ENCODE measurements at places on chromosomes 4 and X. TPM values are rescaled to one million over a fixed set of nuclear protein-coding genes. Genes with fewer than 3 reads are reported as not detected.

GPR143 gene
- 0.68 TPM for total RNA-seq

PDZD4 gene
- 2.1 TPM for total RNA-seq

- H3K27ac ChIP-seq = no peak overlapping the region
- H3K4me1 ChIP-seq = no peaks in the 10 kb centered on the region
- no peak for DNase-seq
- no peaks in the 10 kb centered on the region for H3K36me3 ChIP-seq
- no peak overlapping the region for H3K4me3 ChIP-seq
Observed at GRCh38 chr4:182616476-182616875, 300.7 kb downstream of the DCTD start.

- H3K27ac ChIP-seq = no peak overlapping the region
- H3K27me3 ChIP-seq = no peaks in the 10 kb centered on the region
- no peaks in the 10 kb centered on the region for H3K36me3 ChIP-seq
- no peak overlapping the region for H3K4me3 ChIP-seq
Observed at GRCh38 chr4:16667464-16667863, 231.0 kb downstream of the LDB2 start.

GRCh38 chr4:28744066-28744465 lies 1883.4 kb downstream of the STIM2 start:
- no peaks in the 10 kb centered on the region for H3K4me1 ChIP-seq
- no peaks in the 10 kb centered on the region for H3K36me3 ChIP-seq

DNA sequence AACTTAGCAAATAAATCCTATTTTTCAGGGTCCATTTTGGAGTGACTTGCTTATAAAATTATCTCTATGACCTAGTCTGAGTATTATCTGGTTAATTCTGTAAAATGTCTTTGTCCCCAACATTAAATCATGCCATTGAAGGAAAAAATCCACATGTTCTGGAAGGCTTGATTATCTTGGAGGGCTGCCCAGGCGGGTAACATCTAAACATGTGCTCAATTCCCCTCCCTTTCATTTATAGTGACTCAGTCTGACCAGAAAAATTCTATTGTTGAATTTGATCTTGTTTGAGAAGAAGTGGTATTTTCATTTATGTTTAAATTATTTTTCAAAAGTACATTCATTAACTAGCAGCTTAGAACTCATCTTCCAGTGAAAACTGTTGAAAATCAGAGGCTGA lies 55.4 kb upstream of the SLC10A7 start:
- no peaks in the 10 kb centered on the region for H3K36me3 ChIP-seq
- no peaks in the 10 kb centered on the region for H3K27me3 ChIP-seq
- H3K27ac ChIP-seq = no peak overlapping the region
- no peak overlapping the region for H3K4me3 ChIP-seq

- no peaks in the 10 kb centered on the region for H3K36me3 ChIP-seq
- DNase-seq = no peak
- no peak overlapping the region for H3K4me3 ChIP-seq
- no peak overlapping the region for H3K27ac ChIP-seq
- no peaks in the 10 kb centered on the region for H3K4me1 ChIP-seq
Observed at GRCh38 chrX:42463706-42464490, 314.1 kb downstream of the PPP1R2C start.

- no peak for DNase-seq
- no peaks in the 10 kb centered on the region for H3K36me3 ChIP-seq
- peak overlapping the region; percentile 95 for H3K27ac ChIP-seq
- H3K4me1 ChIP-seq = peaks cover 5% of the 10 kb centered on the region
Observed at GRCh38 chrX:119870626-119871131, 854 bp downstream of the RNF113A start.

GRCh38 chrX:101040197-101040596 lies 11.7 kb downstream of the TRMT2B start:
- H3K4me1 ChIP-seq = no peaks in the 10 kb centered on the region
- H3K27ac ChIP-seq = no peak overlapping the region
- no peak overlapping the region for H3K4me3 ChIP-seq
- no peak for DNase-seq

DNA sequence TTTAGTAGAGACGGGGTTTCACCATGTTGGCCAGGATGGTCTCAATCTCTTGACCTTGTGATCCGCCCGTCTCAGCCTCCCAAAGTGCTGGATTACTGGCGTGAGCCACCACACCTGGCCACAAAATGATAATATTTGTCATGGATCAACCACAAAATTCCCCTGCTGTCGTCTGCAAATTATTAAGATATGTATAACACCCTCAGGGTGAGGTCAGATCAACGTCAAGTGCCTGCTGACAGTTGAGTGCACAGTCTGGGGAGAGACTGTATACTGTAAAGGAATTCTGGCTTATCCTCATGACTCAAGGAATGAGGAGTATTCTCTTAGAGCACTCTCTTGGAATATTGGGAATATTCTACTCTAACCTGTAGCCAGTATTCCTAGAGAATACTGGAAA lies 11.2 kb downstream of the EPGN start:
- H3K4me1 ChIP-seq = no peaks in the 10 kb centered on the region
- H3K36me3 ChIP-seq = no peaks in the 10 kb centered on the region
- H3K27ac ChIP-seq = no peak overlapping the region

GRID2 gene
- not detected for total RNA-seq

UGT2B15 gene
- total RNA-seq = not detected

DNA sequence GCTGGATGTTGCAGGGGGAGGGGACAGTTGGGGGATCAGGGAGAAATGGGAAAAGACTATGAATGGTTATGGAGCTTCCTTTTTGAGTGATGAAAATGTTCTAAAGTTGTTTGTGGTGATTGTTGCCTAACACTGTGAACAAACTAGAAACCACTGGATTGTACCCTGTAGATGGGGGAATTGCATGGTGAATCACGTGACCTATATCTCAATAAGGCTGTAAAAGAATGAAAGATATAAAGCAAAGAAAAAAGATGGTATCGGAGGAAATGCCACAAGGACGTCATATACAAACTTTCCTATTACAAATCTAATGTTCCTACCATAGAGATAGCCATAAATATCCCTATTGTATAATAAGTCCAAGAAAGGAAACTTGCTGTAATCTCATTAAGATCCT lies 20.6 kb upstream of the CT55 start:
- H3K36me3 ChIP-seq = no peaks in the 10 kb centered on the region
- H3K4me1 ChIP-seq = no peaks in the 10 kb centered on the region
- H3K27ac ChIP-seq = no peak overlapping the region
- no peaks in the 10 kb centered on the region for H3K27me3 ChIP-seq
- no peak overlapping the region for H3K4me3 ChIP-seq
- DNase-seq = no peak

GRCh38 chr4:48271626-48272025 lies 2.0 kb upstream of the TEC start:
- H3K4me1 ChIP-seq = no peaks in the 10 kb centered on the region
- no peaks in the 10 kb centered on the region for H3K36me3 ChIP-seq
- H3K27ac ChIP-seq = no peak overlapping the region

DNA sequence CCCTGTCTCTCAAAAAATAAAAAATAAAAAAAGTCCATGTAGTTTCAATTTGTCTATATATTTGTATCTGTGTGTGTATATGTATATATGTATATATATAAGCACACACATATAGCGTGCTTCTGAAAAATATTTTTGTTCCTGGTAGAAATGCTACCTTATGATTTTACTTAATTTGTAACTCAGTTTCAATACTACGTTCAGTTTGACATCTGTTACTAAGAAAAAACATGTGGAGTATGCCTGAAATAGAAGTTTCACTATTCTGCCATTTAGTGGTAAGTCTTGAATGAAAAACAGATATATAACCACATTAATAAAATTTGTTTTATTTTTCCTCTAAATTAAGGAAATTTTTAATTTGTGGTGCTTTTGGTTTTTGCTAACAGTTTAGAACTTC lies 14.2 kb downstream of the FSTL5 start:
- no peaks in the 10 kb centered on the region for H3K4me1 ChIP-seq
- H3K4me3 ChIP-seq = no peak overlapping the region
- no peak overlapping the region for H3K27ac ChIP-seq
- no peaks in the 10 kb centered on the region for H3K27me3 ChIP-seq

FLNA gene
- total RNA-seq = 554 TPM

GRCh38 chr4:4637710-4638109 lies 95.9 kb upstream of the STX18 start:
- no peak for DNase-seq
- H3K27me3 ChIP-seq = no peaks in the 10 kb centered on the region
- no peaks in the 10 kb centered on the region for H3K4me1 ChIP-seq
- H3K4me3 ChIP-seq = no peak overlapping the region
